ENCODE measurements at places on chromosomes 13 and 19. TPM values are rescaled to one million over a fixed set of nuclear protein-coding genes. Genes with fewer than 3 reads are reported as not detected.

DNA sequence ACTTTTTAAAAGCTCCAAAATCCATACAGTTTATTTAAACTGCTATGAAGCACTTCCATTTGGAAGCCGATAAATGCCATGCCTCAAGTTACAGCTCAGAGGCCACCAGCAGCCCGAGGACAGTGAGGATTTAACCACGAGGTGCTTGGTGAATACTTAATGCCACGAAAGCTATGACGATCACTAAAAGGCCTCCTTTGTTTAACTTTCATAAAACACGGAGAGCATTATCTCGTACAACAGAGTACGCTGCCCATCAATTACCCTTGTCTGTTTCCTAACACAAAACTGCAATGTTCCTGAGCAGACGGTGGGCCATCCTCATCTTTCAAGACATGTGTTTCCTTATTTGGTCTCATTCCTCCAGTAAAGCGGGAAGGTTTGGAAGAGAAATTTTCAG lies 58.4 kb downstream of the PEPD start:
- no peak for DNase-seq

The DPF1 gene
- total RNA-seq: 2.7 TPM

- DNase-seq: no peak
These were observed 736.9 kb downstream of the EFNB2 start for GRCh38 chr13:105798541-105798940.

GRCh38 chr13:50085063-50085462 lies 69.8 kb downstream of the KCNRG start:
- peak; percentile 79 for DNase-seq

The GPR12 gene
- total RNA-seq: 0.41 TPM

- DNase-seq: no peak
These were observed 58.9 kb downstream of the UBL3 start for GRCh38 chr13:29791508-29791907.

The ZNF429 gene
- 7.5 TPM for total RNA-seq

GRCh38 chr13:26811581-26811980 lies 51.0 kb upstream of the GPR12 start:
- no peak for DNase-seq

GRCh38 chr13:44449999-44450821 lies 76.6 kb downstream of the SERP2 start:
- no peak for DNase-seq

The ZNF845 gene
- total RNA-seq: 5.6 TPM

GRCh38 chr13:27313770-27314169 lies 43.1 kb downstream of the RASL11A start:
- no peak for DNase-seq

DNA sequence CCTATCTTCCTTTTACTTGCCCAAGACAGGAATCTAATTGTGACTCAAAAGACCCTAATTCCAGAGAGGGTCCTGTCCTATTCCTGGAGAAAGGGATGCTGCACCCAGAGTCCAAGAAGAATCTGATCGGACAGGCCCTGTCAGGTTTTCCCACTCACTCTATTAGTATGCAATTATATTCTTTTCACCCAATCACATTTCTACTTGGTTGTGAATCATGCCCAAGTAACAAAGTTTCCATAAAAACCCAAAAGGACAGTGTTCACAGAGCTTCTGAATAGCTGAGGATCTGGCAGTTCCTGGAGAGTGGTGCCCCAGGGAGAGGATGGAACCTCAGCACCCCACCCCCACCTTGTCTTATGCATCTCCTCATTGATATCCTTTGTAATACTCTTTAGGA lies 135.3 kb upstream of the SLITRK5 start:
- no peak for DNase-seq

The KLK12 gene
- total RNA-seq: not detected

GRCh38 chr13:102825921-102826706 lies 19.7 kb upstream of the ERCC5 start:
- peak; percentile 97 for DNase-seq

GRCh38 chr13:76610819-76611415 lies 275.3 kb downstream of the KCTD12 start:
- DNase-seq: peak; percentile 34

GRCh38 chr13:104954210-104954609 lies 1581.3 kb downstream of the EFNB2 start:
- no peak for DNase-seq

DNA sequence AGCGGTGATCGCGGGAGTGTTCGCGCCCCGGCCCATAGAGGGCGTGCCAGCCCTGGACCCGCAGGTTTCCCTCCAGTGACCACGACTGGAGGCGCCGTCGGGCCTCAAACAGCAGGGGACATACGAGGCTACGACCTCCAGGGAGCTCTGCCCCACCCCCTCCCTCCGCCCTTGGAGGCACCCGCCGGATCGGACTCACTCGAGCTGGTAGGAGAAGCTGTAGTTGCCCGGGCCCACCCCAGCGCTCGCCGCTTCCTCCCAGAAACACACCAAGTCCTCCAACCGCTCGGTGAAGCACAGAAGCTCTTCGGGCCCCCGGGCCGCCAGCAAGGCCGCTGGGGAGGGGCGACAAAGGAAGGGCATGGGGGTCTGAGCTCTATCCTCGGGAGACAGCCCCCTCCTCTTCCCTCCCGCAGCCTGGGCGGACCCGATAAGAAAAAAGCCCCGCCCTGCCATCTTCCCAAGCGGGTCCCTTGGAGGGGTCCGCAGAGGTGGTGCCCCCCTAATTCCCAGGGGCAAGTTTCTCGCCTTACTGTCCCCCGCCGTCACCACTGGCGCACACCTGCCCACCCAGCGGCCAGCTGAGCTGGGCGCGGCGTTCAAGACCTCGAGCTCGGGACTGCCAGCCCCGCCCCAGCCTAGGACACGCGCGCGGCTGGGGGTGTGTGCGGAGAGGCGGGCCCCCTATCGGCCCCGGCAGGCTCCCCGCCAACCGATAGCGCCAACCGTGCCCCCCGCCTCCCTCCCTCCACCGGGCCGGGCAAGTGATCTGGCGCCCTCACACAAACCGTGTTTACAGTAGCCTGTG lies 1.0 kb downstream of the EPOR start:
- no peak for DNase-seq

- DNase-seq: no peak
These were observed 75.9 kb downstream of the MYCBP2 start for GRCh38 chr13:77250975-77251374.

GRCh38 chr19:47992070-47992469 lies at the start of gene BSPH1:
BSPH1 (minus strand) TSS chr19:47992170; CDS start chr19:47992081, 89 bp downstream.
- DNase-seq: no peak

- no peak for DNase-seq
These were observed 128.1 kb upstream of the TRPC4 start for GRCh38 chr13:37997641-37998040.

GRCh38 chr19:29323440-29324290 lies 110.7 kb upstream of the UQCRFS1 start:
- no peak for DNase-seq

Data from fibroblast of the aortic adventitia (primary cell).